ENCODE measurements at places on chromosomes 12 and 14.

GRCh38 chr12:104411826-104412641 lies 44.7 kb upstream of the CHST11 start:
- no peak for DNase-seq

GRCh38 chr12:69905801-69906200 lies 80.8 kb downstream of the MYRFL start:
- peak; percentile 27 for DNase-seq

GRCh38 chr12:20656600-20656999 lies 38.5 kb upstream of the SLCO1C1 start:
- DNase-seq = no peak

DNA sequence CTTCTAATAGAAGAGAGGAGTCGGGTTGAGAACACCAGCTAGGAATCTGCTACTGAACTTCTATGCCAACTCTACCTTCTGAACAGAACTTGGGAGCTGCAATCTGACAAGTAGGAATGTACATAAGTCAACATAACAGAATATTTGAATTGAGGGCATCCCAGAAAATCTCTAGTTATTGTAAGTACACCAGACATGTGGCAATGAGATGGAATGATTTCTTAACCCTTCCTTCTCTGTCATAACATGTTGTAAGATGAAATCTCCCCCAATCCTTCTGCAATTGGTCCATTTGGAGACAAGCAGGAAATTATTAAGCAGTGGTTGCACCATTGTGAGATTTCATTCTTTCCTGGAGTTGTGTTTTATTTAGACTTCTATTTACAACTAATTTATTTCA lies 68.7 kb upstream of the TMPO start:
- peak; percentile 40 for DNase-seq

DNA sequence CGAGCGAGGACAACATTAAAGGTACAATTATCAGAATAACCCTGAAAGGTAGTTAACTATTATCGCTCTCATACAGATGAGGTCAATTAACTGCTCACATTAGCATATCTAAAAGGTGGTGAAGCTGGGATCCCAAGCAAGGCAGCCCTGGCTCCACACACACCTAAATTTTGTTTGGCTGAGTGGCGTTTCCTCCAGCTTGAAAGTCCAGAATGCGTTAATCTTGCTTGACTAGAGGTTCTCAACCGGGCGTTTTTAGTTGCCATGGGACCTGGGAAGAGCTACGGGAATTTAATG lies 531 bp downstream of the DLGAP5 start:
- DNase-seq = no peak

DNA sequence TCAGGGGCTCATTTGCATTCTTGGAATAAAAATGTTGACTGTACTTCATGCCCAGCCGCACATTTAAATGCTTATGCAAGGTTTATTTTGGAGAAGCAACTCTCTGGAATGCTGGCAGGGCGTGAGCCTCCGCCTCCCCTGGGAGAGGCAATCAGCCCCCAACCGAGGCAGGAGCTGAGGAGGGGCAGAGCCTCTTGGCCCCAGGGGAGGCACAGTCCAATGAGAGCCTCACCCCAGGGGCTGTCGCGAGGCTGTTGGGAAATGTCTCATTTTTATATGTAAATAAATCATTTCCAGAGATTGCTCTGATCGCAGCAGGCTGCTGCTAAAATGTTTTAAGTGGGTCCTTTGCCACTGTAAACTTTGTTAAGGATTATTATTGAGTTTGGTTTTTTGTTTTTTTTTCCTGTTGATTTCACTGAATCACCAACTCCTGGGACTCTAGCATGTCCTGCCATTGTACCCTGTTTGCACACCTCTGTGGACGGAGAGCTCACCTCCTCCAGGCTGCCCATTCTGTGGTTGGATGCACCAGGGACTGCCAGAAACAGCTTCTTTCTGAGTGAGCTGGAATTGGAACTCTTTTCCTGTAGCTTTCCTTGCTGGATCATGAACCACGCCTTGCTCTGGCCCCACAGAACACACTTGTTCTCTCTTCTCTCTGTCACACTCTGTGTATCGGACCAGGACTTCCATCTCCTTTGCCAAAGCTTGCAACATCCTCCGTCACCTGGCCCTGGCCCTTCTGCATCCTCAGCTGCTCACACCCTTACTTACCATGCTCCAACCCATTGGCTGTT lies 46.9 kb upstream of the FAM181A start:
- DNase-seq = peak; percentile 81

GRCh38 chr12:53781228-53781801 lies 29.5 kb upstream of the CISTR start:
- no peak for DNase-seq

DNA sequence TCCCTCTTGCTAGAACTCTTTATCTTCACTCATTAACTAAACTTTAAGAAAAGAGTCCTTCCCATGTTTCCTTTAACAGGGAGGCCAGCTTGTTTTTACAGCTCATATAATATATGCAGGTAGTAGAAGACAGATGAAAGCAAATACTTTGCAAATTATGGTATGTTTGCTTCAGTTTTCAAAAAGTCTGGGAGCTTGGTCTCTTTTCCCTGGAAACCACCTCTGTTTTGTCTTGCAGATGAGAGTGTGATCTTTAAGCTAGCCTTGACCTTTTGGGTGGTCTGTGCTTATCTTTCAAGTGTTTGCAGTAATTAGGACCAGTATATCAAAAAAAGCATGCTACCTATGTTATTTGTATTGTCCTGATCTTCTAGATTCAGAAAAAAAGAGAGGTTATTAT lies 62.7 kb downstream of the ERC1 start:
- no peak for DNase-seq

DNA sequence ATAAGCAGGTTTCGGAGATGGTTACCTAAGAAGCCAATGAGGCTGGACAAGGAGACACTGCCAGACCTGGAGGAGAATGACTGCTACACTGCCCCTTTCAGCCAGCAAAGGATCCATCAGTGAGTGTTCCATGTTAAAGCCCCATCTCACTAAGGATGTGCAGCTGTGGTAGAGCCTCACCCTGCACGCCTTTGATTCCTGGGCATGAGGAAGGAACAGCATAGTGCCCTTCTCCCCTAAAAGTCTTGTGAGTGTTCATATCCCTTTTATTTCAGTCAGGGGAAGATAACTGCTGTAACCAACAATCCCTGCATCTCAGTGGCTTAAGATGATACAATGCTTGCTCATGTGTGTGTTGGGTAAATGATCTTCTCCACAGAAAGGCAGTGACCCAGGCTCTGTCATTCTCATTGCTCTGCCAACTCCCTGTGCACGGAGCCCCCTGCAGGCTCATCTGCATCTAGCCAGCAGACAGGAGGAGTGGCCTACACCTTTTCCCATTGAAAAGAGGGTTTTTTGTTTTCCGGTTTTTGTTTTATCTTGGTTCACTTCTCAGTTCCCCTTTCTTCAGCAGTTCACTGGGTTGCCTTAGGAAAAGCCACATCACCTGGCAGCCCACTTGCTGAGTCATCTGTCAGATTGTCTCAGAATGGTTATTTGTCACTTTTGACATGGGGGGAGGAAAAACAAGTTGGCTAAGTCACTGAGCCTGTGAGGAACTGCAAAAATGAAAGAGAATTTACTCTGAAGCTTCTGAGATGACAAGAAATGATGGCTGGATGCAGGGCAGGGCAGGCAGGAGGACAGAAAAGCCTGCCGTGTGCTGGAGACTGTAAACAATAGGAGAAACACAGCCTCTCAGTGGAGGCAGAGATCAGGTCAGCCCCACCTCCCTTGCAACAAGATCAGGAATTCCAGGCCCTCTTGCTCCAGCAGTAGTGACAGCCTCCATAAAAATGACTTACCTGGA lies 193.3 kb downstream of the ANO4 start:
- DNase-seq = peak; percentile 28

- no peak for DNase-seq
Measured at GRCh38 chr14:82388488-82388887, 854.8 kb upstream of the SEL1L start.

DNA sequence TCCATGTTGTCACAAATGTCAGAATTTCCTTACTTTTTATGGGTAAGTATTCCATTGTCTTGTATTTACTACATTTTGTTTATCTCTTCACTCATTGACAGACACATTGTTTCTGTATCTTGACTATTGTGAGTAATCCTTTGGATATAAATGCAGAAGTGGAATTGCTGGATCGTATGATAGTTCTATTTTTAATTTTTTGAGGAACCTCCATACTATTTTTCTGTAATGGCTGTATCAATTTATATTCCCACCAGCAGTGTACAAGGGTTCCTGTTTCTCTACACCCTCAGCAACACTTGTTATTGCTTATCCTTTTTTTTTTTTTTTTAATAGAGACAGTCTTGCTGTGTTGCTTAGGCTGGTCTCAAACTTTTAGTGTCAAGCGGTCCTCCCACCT lies 3.5 kb upstream of the KICS2 start:
- no peak for DNase-seq

- DNase-seq = peak; percentile 79
Measured at GRCh38 chr14:73759183-73759713, 45.1 kb upstream of the PNMA1 start.

GRCh38 chr12:15662983-15663659 lies 126.1 kb downstream of the EPS8 start:
- no peak for DNase-seq

GRCh38 chr14:69580009-69580577 lies 5.4 kb upstream of the CCDC177 start:
- DNase-seq = peak; percentile 30

DNA sequence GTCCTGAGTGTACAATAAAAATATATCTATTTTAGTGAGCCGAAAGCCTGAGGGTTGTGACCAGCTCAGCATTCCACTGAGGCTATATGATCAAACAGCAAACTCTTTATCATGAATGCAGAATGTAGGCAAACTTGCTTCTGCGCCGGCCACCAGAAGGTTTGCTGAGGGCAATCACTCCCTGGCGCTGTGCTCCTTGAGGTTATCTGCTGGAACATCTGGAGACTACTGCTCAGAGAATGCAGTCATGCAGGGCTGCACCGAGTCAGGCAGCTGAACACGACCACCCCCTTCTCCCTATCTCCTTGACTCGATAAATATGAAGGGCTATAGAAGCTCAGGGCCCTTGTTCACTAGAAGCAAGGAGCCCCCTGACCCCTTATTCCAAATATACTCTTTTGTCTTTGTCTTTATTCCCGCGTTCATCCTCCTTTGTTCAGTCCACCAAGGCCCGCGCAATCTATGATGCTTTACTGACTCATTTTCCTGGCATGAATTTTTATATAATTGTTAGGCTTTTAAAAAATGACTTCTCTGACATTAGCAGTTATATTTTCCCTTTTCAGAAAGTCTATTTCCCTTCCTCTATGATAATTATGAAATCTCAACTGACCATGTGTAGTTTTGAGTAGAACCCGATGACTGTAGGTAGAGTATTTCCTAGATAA lies 1089.3 kb downstream of the SLC16A7 start:
- peak; percentile 4 for DNase-seq

- no peak for DNase-seq
Measured at GRCh38 chr12:4449851-4450221, 4.2 kb upstream of the FGF6 start.

DNA sequence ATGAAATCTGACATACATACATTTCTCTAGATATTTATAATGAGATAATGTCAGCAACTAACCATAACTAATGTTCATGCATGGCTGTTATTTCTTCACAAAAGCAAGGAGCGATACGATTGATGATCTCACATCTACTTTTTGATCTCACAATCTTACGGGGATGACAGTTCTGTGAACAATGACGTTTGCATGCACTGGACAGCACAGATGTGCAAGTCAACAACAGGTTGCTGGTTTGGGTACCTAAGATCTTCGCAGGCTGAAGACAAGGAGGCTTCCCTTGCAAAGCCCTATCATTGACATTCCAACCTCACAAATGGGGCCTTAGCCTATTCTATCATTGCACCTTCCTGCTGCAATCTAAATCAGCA lies 53.6 kb downstream of the C12orf42 start:
- DNase-seq = no peak

GRCh38 chr14:28151926-28152325 lies 614.7 kb upstream of the FOXG1 start:
- no peak for DNase-seq

DNA sequence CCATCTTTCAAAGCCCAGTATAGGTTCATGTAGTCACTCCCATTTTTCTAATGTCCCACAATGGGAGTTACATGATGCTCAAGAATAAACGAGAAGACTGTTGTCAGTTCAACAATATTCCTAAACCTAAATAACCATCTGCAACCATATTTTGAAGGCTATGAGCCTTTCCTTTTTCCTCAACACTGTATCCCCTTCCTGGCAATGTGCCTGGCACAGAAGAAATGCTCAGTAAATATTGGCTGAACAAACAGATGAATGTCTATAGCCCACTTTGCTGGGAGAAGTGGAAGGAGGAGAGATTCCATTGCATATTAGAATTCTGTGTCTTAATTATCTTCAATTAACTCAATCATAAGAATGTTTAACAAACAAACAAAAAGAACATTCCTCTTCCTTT lies 6.1 kb downstream of the ARMH4 start:
- no peak for DNase-seq

DNA sequence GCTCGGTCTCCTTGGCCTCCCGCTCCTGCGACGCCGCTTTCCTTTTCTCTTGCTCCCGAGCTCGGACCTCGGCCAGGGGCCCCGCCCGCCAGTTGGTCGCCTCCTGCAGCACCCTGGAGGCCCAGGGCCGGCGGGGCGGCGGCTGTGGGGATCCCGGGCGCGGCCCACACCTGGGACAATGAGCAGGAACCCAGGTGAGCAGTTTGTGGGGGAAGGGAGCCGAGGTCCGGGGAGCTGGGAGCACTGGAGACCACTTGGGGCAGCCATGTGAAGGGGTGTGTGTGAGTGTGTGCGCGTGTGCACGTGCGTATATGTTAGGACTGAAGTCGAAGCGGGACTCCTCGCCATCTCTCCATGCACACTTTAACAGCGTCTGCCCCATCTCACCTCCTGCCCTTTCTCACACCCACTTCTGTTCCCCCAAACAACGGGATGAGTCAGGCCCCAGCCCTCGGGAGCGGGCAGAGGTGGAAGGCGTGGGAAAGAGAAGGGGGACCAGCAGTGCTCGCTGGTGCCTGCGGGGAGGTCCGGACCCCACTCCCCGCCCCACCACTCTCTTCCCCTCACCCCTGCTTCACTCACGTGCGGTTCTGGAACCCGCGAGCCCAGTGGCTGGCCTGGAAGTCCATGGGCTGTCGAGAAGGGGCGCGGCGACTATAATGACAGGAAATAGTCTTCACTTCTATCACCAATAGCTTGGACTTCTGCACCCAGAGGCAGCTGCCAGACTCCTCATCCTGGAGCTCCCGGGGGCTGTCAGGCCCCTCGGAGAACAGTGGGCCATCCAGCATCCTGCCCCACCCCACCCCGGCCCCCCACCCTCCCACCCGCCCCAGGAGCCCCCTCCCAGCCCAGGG lies 450 bp downstream of the DDN start:
- peak; percentile 37 for DNase-seq

- no peak for DNase-seq
Measured at GRCh38 chr14:52350445-52350844, 36.3 kb downstream of the PTGER2 start.

GRCh38 chr12:113069751-113070116 lies 13.2 kb downstream of the DTX1 start:
- DNase-seq = no peak

GRCh38 chr12:20722142-20722541 lies 27.0 kb downstream of the SLCO1C1 start:
- no peak for DNase-seq

- DNase-seq = no peak
Measured at GRCh38 chr12:124827588-124828184, 36.0 kb downstream of the SCARB1 start.
